ENCODE measurements at places on chromosomes 7 and 10.

- no peak for DNase-seq
Observed at GRCh38 chr10:79273604-79274003, 73.7 kb upstream of the PPIF start.

GRCh38 chr10:22615819-22616499, 98.4 kb downstream of the PIP4K2A start:
- DNase-seq: no peak

DNA sequence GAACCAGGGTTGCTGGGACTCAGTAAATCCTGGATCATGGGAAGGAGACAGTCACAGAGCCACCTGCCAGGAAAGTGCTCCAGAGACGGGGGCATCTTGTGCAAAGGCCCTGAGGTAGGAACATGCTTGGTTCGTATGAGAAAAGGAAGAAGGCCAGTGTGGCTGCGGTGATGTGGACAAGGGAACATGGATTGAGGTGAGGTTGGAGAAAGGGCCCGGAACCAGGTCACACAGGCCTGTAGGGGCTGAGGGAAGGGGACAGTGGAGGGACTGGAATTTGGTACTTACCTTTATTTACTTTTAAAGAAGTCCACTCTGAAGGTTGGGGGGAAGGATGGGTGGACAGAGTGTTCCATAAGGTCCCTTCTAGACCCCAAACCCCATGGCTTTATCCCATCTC, 32.9 kb upstream of the CXCL12 start:
- DNase-seq: no peak

DNA sequence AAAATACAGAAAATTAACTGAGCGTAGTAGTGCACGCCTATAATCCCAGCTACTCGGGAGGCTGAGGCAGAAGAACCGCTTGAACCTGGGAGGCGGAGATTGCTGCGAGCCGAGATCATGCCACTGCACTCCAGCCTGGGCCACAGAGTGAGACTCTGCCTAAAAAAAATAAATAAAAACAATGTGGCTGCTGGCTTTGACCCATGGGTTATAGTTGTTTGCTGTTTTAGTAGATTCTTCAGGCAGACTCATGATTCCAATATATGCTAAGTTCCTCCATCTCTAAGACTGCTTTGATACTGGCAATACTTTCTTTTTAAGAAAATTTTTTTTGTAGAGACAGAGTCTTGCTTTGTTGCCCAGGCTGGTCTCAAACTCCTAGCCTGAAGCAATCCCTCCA, 8.4 kb downstream of the OLAH start:
- no peak for DNase-seq

GRCh38 chr10:74593470-74593869, 232.9 kb upstream of the KAT6B start:
- DNase-seq: no peak

GRCh38 chr10:129971381-129972144, 7.5 kb upstream of the EBF3 start:
- DNase-seq: no peak

- DNase-seq: no peak
Observed at GRCh38 chr7:41114131-41114530, 588.8 kb downstream of the INHBA start.

DNA sequence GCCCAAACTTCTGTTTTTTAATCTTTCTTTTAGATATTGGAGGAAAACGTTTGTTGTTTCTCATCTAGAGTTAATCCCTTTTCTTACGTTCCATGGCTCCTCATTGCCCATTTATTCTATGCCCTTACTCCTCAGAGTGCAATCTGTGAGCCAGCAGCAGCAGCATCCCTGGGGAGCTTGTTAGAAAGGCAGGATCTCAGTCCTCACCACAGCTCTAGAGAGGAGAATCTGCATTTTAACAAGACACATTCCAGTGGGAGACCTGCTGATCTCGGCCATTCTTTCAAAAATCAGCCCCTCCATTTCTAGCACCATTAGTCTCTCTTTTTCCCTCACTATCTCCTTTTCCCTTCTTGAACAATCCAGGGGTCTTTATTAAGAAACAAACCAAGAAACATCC, 84.4 kb upstream of the NOBOX start:
- DNase-seq: no peak

DNA sequence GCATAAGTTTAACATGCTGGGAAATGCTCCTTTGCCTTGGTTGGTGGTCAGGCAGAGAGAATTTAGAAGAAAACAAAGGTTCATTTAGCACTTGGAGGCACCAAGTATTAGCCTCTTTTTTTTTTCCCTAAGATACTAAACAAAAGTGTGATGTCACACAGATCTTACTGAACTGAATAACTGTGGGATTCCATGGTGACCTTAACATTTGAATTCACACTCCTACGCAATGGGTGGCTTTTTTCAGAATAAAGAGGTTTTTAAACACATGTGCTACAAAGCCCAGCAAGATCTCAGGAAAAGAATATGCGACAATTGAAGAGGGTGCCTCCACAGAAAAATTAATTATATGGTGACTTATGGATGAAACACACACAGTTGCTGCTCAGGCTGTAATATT, 133.4 kb upstream of the ABCB5 start:
- no peak for DNase-seq

DNA sequence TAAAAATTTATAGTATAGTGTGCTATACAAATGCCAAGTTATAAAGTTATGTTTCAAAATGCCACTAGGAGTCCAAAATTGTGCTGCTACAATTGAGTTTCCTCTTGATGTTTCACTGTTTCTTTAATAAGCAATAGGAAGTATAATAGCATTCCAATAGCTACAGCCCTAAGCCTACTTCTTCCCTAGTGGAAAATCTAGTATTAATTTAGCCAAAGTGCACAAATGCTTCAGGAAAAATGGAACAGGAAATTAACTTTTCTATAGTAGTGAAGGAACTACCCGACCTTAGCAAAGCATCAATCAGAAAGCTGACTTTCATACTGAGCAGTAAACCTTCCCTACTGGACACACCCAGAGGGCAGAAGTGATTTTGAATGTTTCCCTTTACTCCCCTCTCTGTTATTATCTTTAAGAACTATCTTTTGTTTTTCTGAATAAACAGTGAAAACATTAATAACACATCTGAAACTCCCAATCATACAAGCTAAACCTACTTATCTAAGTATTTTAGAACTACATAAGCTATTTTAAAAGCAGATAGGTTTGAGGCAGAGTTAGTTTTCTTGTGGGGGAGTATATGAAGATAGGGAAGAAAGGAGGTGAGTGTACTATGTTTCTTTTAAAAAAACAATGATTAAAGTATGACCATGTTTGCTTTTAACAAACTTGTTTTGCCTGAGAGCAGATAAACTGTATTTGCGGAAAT, 13.7 kb downstream of the CPED1 start:
- DNase-seq: no peak

GRCh38 chr7:33790746-33791145, 114.6 kb upstream of the BMPER start:
- no peak for DNase-seq

- DNase-seq: no peak
Observed at GRCh38 chr7:3215624-3216585, 85.1 kb upstream of the SDK1 start.

All from NCI-H526 treated with DMSO at 0.1 percent for 48 hours (cell line).